ENCODE measurements at places on chromosomes 4 and X. TPM values are rescaled to one million over a fixed set of nuclear protein-coding genes. Genes with fewer than 3 reads are reported as not detected.

DNA sequence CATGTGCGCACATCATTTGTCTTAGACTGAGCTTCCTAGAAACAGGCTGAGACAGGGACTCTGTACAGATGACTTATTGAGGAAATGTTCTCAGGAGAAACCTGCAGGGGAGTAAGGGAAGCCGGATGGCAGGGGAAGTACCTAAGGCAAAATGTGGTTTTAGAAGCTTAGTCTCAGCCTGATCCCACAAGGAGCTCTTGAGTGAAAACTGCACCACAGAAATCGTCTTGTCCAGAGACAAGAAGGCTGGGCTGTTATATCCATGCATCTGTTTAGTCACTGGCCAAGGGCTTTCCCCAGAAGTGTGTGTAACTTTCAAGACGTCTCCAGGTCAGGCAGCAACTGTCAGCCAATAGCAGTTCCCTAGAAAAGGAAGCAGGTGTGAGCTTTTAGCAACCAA, 86.0 kb downstream of the FUNDC1 start:
- DNase-seq = no peak

FSTL5 gene
- not detected for total RNA-seq

DNA sequence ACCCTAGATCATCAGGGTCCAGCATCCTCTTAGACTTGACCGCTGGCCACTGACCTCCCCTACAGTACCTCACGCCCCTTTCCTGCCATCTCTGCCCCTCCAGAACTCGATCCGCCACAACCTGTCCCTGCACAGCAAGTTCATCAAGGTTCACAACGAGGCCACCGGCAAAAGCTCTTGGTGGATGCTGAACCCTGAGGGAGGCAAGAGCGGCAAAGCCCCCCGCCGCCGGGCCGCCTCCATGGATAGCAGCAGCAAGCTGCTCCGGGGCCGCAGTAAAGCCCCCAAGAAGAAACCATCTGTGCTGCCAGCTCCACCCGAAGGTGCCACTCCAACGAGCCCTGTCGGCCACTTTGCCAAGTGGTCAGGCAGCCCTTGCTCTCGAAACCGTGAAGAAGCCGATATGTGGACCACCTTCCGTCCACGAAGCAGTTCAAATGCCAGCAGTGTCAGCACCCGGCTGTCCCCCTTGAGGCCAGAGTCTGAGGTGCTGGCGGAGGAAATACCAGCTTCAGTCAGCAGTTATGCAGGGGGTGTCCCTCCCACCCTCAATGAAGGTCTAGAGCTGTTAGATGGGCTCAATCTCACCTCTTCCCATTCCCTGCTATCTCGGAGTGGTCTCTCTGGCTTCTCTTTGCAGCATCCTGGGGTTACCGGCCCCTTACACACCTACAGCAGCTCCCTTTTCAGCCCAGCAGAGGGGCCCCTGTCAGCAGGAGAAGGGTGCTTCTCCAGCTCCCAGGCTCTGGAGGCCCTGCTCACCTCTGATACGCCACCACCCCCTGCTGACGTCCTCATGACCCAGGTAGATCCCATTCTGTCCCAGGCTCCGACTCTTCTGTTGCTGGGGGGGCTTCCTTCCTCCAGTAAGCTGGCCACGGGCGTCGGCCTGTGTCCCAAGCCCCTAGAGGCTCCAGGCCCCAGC, 5.2 kb downstream of the FOXO4 start:
- DNase-seq = no peak

GRCh38 chrX:9180623-9181022, 146.7 kb upstream of the FAM9B start:
- DNase-seq = no peak
